ENCODE measurements at places on chromosomes 4 and X. TPM values are rescaled to one million over a fixed set of nuclear protein-coding genes. Genes with fewer than 3 reads are reported as not detected.

- DNase-seq = no peak
Observed at GRCh38 chr4:42101446-42101975, 50.9 kb downstream of the BEND4 start.

DNA sequence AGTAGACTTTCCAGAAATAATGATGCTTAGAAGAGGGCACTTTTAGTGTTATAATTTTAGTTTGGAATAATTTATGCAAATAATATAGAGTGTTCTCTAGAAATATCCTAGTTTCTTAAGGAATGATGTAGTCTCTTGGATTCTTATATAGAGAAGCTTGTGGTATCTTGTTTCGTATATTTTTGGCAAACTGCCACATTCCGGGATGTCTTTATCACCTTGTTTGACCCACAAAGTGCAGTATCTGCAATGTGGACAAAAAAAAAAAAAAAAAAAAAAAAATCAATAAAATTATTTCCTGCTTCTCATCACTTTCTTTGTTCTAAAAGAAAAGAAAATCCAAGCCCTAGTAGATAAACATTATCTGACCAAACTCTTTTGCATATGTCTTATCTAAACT is 1577.7 kb upstream of the TENM3 start:
- no peak for DNase-seq

GRCh38 chr4:38100474-38101255 is 140.5 kb downstream of the PTTG2 start:
- DNase-seq = no peak

- no peak for DNase-seq
Observed at GRCh38 chr4:182904211-182904761, 12.9 kb downstream of the DCTD start.

DNA sequence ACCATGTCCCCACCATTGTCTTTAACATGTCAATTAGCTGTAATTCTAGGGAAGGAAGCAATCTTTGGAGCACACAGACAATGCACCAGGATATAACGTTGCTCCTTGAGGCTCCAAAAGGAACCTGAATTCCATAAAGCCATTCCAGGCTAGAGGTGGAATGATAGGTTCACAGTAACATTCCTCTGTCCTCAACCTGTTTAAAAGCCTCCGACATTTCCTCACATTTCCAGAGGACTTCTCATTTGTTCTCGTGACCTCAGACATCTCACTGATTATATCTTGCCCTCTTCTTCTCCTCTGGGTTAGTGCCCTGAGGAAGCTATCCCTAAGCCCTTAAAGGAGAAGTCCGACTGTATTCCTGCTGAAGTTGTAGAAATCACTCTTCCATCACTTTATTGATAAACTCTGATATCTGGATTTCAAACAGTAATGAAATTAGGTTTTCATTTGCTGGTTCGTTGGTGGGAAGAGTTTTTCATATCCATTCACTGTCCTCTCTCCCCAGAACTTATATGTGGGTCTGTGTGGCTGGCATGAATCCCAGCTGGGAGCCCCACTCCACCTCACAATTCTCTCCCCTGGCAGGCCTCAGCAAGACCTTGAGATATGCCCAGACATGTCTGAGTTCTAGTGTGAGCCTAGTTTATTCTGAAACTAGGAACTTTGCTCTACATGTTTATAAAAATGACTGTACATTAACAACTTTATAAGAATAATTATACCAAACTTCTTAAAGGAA is 44.2 kb upstream of the PRSS12 start:
- DNase-seq = no peak

GRCh38 chrX:27057883-27058282 is 405.3 kb downstream of the PPP4R3C start:
- no peak for DNase-seq

DNA sequence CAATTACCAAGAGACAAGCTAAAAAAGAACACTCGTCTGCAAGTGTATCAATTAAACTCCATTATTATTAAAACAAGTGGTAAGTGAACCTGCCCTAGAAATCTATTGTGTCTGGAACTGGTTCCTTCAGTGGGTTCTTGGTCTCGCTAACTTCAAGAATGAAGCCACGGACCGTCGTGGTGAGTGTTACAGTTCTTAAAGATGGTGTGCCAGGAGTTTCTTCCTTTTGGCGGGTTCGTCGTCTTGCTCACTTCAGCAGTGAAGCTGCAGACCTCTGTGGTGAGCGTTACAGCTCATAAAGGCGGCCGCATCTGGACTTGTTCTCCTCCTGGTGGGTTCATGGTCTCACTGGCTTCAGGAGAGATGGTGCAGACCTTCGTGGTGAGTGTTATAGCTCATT is 231.8 kb downstream of the GRID2 start:
- DNase-seq = no peak

DNA sequence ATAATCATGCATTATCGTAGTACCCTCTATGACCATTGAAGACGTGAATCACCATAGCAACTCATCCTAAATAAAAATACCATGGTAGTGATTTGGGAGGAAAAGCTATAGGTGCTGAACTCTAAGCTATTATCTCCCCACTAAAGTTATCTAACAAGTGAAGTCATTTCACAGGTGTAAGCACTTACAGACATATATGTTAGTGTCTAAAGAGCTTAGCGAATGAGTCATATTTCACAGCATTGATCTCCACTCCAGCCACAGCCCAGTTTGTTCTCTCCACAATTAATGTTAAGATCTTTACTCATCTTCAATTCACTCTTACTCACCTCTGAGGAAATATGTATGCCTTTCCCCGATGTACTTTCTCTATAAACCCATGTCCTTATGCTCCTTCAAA is 57.0 kb downstream of the DCAF8L1 start:
- no peak for DNase-seq

DNA sequence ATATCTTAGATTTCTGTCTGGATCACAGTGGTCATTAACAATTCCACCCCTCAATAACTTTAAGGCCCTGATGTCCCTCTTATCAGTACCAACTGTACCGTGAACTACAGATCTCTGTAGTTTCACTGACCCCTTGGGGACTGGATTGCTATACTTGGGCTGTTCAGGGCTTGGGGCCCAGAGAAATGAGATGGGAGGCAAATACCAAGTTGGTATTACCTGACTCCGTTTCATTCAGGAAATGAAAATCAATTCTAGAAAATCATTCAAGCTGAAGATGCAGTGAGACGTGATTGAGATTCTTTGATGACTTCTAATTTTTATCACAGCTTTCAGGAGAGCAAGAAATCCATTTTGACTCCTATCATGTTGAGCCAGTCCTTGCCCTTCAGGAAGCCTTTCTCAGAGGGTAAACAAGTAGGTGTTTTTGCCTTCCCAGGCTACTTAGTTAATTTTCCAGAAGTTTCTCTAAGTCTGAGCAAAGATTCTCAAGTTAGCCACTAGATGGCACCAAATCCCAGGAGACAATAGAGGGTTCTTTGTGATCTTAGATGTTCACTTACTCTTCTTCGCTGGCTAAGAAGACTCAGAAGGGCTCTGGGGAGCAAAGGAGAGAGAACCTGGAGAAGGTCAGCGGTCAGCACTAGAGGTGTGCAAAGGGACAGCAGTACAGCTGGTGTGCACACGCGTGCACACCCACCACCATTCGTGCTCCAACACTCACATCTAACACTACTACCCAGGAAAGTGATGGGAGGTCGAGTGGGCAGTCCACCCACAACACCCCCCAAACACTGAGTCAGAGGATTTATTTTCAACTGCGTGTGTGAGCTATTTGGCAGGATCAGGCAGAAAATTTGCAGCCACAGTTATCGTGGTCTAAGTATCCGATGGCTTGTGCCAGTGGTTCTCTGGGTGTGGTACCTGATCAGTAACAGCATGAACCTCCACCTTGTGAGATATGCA is 7.4 kb downstream of the HNRNPH2 start:
- DNase-seq = no peak

- DNase-seq = no peak
Observed at GRCh38 chr4:146330392-146330791, 116.1 kb downstream of the REELD1 start.

The NKX1-1 gene
- not detected for total RNA-seq

The SSX1 gene
- not detected for total RNA-seq

The CASP3 gene
- 6.4 TPM for total RNA-seq

All from dorsolateral prefrontal cortex (tissue), 122 donors.